ENCODE measurements at places on chromosomes 7 and 10.

- no peak for DNase-seq
Observed at GRCh38 chr7:44713680-44714335, 34.8 kb upstream of the ZMIZ2 start.

GRCh38 chr7:119713606-119714005 lies 559.4 kb upstream of the KCND2 start:
- DNase-seq = no peak

- DNase-seq = no peak
Observed at GRCh38 chr7:152013230-152013629, 12.2 kb upstream of the GALNT11 start.

- no peak for DNase-seq
Observed at GRCh38 chr7:95446618-95447017, 11.8 kb upstream of the PON2 start.

GRCh38 chr7:135980665-135981180 lies 3.6 kb upstream of the MTPN start:
- no peak for DNase-seq

- no peak for DNase-seq
Observed at GRCh38 chr7:98831641-98832221, 38.1 kb downstream of the TMEM130 start.

DNA sequence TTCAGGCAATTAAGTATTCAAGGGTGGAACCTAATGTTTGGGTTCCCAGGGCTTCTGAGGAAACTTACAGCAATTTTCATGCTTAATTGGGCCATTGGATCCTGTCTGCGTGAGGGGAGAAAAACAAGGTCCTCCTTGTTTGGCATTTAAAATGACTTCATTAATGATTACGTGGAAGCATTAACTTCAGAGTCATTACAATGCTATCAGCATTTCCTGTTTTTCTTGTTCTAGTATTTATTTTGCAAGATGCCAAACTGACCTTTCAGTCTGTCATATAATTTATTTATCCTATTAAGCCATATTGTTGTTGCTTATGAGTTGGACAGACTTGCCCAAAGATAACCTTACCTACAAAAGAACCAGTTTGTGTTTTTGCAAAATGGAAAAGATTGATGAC lies 324.1 kb upstream of the LRRN3 start:
- DNase-seq = no peak

DNA sequence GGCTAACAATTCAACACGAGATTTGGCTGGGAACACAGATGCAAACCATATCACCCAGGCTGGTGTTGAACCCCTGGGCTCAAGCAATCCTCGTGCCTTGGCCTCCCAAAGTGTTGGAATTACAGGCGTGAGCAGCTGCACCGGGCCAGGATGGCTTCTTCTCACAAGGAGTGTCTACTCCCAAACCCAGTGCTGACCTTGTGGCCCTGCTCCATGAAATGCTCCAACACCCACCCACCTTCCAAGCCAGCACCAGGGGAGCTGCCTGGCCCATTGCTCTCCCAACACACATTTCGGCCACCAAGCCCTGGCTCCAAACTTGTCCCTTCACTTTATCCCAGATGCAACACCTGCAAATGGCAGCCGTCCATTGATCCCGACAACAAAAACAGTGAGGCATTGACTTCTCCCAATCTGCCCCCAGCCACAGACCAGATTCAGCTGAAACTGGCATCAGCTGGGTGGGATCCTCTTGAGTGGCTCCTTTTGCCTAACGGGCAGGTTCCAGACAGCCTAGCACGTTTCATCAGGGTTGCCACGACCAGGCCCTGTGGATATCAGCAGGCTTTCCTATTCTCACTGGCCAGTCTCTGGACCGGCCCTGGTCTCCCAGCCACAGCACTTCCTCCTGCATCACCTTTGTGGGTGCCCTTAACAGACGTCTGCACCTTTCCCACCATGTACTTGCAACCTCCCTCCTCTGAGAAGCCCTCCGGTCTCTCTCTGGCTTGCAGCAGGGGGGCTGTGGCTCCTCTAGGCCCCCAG lies 105.7 kb upstream of the CARD11 start:
- DNase-seq = no peak

GRCh38 chr7:13651167-13651566 lies 338.3 kb downstream of the ETV1 start:
- DNase-seq = no peak

DNA sequence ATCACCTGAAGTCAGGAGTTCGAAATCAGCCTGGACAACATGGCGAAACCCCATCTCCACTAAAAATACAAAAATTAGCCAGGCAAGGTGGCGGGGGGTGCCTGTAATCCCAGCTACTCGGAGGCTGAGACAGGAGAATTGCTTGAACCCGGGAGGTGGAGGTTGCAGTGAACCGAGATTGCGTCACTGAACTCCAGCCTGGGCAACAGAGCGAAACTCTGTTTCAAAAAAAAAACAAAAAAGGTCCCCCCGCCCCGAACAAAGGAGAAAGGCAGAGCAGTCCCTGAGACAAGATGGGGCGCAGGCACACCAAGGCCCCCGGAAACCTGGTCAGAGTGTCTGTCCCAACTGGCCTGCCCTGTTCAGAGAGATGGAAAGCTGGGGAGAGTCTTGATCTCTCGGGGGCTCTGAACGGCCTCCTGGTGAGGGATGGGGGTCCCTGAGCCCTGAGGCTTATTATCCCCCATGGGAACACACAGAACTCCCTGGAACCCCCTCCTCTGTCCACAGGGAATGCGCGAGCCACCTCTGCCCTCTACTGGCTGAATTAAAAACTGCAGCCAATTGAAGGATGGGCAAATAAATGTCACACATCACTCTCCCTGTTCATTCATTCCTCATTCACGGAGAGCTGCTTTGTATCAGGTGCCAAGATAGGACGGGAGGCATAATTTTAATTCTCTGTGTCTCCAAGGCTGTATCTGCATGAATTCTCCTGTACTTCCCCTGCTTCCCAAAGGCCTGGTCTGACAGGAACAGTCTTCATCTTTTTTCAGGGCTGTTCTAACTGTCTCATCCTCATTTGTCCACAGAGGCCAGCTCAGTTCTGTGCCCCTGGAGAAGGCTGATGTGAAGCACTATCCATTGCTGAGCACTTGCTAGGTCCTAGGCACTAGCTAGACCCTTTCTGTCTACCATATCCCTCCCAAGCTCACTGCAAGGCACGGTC lies 28.9 kb downstream of the MAT1A start:
- no peak for DNase-seq

GRCh38 chr10:1172256-1172984 lies 116.2 kb downstream of the WDR37 start:
- no peak for DNase-seq

GRCh38 chr10:79322616-79323543 lies 24.4 kb upstream of the PPIF start:
- DNase-seq = no peak

DNA sequence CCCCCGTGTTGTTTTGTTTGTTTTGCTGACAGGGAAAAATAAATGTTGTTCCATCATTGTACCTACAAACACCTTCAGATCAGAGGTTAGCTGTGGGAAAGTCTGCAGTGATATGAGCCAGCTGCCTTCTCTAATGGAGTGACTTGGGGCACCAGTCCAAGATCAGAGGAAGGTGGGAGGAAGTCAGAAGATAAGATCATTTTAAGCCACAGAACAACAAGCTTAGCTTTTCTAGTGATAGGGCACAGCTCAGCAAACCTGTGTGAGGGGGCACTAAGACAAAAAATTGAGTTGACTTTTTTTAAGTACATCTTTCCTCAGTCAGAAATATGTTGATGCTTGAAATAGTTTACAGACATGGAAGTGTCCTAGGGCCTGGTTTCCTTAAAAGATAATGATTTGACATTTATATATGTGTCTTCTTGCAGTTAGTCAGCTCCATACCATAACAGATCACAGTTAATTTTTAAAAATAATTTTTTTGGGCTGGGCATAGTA lies 240.3 kb upstream of the KAT6B start:
- no peak for DNase-seq

DNA sequence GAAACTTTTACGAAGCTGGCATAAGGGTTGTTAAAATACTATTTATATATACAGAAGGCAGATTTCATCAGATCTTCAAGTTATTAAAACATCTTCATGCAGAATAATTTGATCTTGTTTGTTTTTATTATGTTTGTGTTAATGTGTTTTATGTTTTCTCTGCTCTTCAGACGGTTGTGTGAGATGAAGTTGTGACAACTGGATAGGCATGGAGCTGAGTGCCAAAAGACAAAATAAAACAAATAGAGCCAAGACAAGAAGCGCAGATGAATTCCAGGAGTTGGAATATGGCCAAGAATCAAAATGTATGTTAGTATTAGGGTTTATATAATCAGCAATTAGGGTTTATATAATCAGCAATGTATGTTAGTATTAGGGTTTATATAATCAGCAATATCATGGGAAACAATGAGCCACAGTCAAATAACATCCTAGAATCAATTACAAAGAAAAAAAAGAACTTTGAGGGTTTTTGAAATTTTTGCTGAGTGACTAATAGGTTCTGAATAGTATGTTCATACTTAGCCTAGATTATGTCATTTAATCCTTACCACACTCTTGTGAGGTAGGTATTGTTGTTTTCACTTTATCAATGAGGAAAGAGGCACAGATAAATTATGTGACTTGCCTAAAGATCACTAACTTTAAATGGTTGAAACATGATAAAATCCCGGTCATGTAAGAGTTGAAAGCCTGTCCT lies 488.0 kb upstream of the STEAP1 start:
- no peak for DNase-seq

DNA sequence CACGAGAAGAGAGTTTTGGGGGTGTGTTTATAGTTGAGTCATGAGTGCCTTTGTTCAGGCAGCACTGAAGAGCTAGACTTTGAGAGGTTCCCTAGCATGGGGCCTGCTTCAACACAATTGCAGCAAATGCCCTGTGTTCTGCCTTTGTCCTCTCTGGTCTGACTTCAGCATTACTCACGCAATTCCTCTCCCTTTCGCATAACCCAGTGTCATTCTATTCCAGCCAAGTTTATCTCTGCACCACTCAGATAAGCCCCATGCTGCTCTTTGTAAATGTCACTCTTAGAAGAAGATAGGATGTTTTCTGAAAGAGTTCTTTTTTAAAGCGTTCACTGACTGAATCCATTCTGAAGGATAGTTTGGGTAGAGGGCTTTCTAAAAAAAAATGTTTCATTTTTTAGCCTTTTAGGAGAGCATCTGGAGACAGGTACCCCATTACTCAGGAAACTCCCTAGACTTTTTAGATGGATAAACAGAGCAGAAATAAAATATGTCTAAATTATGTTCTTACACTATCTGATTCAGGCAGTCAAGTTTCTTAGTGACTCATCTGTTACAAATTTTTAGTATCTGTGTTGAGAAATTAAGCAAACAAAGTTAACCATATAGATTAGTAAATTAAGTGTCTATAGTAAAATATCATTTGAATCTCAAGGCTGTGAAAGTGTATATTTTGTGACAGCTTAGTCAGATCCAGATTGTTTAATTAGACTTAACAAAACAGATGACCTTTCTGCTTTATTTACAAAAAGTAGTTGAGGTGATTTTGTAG lies 318.5 kb downstream of the GPR158 start:
- DNase-seq = no peak

DNA sequence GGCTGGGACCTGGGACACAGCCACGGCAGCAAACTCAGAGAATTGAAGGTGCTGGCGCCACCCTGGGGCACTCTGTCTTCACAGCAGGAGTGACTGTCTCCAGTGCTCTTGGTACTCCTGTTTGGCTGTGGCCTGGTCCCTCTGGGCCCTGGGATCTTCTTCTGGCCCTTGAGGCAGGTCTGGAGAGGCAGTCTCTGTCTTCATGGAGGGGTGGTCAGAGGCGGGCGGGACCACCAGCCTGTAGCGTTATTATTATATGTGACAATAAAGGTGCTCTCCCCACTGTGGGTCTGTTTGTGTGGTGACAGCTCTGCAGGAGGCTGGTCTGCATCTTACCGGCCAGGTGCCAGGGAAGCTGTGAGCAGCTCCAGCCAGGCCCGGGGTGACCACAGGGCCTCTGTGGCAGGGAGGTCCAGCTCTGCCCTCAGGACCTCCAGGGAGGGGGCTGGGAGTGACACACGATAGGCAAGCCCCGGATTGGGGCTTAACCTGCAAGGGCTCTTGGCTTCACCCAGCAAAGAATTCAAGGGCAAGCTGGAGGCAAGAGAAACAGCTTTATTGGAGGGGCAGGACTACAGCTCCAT lies 70.3 kb downstream of the MYL10 start:
- DNase-seq = no peak

DNA sequence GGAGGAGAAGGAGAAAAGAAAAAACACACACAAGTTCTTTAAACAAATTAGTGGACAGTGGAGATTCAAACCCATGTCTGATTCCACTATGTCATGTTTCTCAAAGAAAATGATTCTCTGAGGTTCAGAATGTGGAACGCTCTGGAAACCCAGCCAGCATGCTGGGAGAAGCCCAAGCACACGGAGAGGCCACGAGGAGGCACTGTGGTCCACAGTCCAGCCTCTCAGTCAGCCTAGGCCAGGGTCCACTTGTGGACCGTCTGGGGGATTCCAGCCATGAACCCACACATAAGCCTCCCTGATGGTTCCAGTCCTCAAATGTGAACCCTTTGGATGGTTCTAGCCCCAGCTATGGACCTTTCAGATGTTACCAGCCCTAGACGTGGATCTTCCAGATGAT lies 73.4 kb downstream of the CAV1 start:
- no peak for DNase-seq

- no peak for DNase-seq
Observed at GRCh38 chr10:131736321-131736980, 164.4 kb upstream of the PPP2R2D start.

DNA sequence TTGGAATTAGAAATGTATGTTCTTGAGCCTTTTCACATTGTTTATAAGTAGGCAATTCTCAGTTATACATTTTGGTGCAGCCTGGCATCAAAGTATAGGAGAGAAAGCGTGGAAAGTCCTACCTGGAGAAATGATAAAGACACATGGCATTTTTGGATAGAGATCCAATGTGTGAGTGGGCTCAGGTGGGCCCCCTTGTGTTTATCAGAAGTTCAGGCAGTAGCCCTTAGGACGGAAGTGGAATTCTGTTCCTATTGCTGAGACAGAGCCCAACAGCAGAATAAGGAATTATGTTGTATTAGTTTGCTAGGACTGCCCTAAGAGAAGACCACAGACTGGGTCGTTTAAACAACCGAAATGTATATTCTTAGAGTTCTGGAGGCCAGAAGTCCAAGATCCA lies 85.2 kb upstream of the AMPH start:
- DNase-seq = no peak

GRCh38 chr7:128204455-128204854 lies 36.6 kb upstream of the LEP start:
- no peak for DNase-seq

DNA sequence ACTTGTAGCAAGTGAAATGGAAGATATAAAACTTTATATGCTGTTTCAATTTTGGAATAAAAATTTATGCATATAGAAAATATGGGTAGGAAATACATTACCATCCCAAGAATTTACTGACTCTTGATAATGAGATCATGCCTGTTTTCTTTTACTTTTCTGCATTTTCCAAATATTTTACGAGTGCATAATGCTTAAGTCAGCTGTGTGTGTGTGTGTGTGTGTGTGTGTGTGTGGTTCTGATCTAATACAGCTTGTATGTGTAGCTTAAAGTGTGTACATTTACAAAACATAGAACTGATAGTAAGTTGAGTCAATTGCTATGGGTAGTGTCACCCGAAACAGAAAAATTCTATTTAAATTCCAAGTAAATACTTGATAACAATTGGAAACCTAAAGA lies 315.9 kb upstream of the LRRN3 start:
- DNase-seq = no peak

- DNase-seq = no peak
Observed at GRCh38 chr7:16098585-16099179, 322.7 kb downstream of the CRPPA start.

Measured in left renal cortex interstitium (tissue), 4 donors.